Sigmoid colon (tissue), 7 donors: ENCODE measurements at places on chromosomes 4 and X.

- no peak for DNase-seq
Measured at GRCh38 chr4:127698789-127699200, 31.4 kb upstream of the SLC25A31 start.

DNA sequence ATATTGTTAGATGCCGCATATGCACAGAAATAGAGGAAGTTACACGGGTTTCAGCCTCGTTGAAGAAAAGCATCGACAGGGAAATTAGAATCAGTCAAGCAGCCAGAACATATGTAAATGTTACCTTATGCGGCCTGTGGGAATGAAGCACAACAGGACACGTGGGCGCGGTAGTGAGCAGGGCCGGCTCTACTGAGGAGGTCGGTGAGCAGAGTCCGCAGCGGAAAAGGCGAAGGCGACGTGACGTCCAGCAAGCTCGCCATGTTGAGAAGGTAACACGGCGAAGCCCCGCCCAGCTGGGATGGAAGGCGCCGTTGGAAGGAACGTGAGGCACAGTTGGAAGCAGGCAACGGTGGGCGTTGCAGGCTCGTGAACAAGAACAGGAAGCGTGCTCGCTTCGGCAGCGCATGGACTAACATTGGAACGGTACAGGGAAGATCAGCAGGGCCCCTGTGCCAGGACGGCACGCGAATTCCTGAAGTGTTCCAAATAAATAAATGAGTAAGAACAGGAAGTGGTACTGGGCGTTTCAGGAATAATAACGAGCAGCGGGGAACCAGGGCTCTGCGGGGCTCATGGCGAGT lies 54.6 kb downstream of the MTNR1A start:
- no peak for DNase-seq

- DNase-seq, result peak; percentile 87
Measured at GRCh38 chr4:156970501-156971164, 966 bp downstream of the PDGFC start.

GRCh38 chr4:85078016-85078415 lies 111.5 kb upstream of the WDFY3 start:
- DNase-seq, result no peak

DNA sequence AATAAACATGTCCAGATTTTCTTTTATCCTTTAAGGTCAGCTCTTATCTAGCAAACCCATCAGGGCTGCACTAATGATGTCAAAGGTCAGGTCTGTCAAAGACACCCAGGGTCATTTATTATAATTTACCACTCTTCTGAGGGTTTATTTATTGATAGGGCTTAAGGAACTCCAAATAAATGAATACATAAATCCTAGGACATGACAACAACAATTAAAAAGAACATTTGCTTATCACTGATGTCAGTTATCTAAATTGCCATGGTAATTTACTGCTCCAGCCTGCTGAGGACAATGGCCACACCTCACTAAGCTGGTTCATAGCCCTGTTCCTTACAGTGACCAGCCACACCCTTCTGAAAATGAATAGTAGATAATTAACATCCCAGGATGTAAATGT lies 317.1 kb downstream of the UNC5C start:
- DNase-seq, result no peak

- no peak for DNase-seq
Measured at GRCh38 chr4:63211375-63211774, 1197.9 kb downstream of the TECRL start.

DNA sequence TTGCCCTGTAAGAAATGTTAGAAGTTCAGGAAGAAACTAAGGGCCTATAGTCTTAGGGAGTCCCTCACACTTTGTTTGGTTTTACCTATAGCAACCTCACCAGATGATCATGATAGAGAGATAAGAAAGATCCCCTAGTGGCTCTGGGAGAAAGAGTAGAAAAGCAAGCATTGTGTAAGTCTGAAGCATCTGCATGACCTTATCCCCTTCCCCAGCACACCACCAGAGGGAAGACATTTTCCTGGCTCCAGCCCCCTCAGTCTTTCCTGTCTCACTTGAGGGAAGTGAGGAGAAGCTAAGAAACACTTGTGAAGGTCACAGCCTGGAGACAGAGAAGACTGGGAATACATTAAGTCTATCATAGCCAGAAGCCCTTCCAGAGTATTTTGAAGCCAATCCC lies 154.0 kb downstream of the EVC2 start:
- no peak for DNase-seq

DNA sequence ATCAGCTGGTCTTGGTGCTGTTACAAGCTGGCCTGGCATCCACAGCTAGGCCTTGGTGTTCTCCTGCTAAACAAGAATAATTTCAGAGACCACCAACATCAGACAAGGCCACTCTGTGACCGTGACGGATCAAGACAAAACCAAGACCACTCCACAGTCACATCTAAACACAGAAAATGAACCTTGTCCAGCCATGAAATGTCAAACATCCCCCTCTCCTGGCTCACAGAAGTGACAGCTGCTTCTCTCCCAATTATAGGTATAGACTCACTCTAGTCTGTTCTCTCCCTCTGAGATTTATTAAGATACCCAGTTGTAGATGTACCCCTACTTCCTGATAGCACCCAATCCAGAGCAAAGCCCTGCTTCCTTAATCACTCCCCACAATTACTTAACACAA lies 40.4 kb downstream of the EFHC2 start:
- no peak for DNase-seq

DNA sequence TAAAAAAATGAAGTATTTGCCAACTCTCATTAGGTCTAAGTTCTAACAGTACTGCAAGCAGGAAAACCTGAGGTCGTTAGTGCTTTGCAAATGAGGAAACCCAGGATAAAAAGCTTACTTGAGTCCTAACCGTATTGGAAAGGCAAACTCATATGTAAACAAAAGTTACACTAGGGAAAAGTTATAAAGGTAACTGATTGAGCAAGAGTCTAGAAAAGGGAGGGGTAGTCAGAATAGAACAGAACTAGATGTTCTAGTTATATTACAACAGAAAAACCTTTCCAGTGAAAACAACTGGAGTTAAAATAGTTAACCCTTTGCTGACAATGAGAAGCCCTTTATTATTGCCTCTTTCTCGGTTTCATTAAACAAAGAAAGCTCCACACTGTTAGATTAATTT lies 66.4 kb upstream of the MAOA start:
- no peak for DNase-seq

DNA sequence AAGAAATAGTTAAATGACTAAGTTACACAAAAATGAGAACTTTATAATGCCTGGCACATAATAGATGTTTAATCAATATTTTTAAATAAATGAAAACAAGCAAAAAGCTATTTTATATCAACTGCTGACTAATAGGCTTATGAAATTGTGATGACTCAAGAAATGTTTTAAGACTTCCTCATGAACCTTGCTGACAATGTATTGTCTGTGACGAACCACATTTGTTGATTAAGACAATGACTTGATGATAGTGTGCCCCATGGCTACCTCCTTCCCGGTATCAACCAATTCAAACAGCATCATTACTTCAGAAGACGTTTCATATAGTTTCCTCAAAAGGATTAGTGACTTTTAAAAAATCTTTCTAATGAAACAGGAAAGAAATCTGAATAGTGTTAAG lies 7.9 kb downstream of the CXCL6 start:
- no peak for DNase-seq

- DNase-seq, result no peak
Measured at GRCh38 chr4:80101071-80101791, 28.2 kb upstream of the ANTXR2 start.

- no peak for DNase-seq
Measured at GRCh38 chrX:124548571-124548970, 202.2 kb downstream of the SH2D1A start.

- DNase-seq, result no peak
Measured at GRCh38 chr4:158891256-158891655, 122.4 kb downstream of the FNIP2 start.

- DNase-seq, result no peak
Measured at GRCh38 chrX:50068285-50068563, 132.6 kb downstream of the AKAP4 start.

- no peak for DNase-seq
Measured at GRCh38 chr4:174611792-174612191, 89.5 kb upstream of the HPGD start.

DNA sequence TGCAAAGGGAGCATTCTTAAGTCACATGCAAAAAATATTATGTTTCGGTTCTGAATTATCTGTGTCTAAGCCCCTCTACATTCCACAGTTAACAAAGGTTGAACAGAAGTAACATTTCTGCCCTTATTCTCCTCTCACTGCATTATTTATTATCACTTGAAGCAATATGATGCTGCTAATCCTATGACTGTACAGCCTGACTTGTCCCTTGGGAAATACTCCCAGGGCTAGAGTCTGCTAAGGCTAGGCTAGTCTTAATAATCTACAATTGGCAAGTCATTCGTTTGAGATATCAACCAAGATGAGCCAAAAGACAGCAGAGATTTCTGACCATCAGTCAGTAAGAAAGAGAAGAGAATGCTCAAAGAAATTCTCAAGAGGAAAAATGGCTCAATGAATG lies 226.9 kb upstream of the HCCS start:
- DNase-seq, result no peak

DNA sequence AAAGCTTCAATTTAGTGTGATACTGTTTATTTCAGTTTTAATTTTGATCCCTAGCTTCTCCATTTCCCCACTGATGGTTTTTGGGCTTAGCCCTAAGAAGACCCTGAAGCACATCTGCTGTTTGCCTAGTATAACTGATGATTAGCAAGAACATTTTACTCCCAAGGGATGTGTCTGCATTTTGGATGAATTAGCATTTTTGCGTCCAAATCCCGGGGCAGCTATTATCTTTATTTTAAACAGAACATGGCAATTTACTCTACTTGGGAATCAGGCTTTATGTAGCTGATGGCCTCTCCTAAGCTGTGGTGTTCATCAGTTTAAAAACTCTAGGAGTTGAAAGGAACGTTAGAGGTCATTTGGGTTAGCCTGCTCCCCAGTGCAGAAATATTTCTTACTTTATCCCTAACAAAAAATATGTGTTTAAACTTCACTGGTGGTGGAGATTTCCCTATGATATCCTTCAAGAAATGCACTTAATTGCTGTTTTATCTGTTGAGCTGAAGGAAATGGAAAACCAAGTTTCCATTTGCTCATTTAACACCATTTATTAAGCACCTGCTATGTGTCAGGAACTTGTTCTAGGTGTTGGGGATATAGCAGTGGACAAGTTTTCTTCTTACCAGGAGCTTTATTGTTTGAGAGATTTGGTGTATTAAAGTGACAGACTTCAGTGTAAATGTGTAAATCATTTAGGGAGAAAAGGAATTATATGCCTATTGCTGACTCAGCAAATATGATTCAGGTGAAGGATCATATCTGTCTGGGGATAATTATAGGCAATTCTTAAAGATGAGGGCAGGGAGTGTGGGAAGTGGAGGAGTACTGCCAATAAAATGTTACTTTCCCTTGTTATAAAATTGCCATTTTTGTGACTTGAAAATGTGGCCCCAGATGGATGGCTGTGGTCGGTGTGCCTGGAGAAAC lies 3.4 kb downstream of the SEPTIN11 start:
- DNase-seq, result no peak

- DNase-seq, result no peak
Measured at GRCh38 chrX:50827996-50828395, 14.0 kb upstream of the SHROOM4 start.

DNA sequence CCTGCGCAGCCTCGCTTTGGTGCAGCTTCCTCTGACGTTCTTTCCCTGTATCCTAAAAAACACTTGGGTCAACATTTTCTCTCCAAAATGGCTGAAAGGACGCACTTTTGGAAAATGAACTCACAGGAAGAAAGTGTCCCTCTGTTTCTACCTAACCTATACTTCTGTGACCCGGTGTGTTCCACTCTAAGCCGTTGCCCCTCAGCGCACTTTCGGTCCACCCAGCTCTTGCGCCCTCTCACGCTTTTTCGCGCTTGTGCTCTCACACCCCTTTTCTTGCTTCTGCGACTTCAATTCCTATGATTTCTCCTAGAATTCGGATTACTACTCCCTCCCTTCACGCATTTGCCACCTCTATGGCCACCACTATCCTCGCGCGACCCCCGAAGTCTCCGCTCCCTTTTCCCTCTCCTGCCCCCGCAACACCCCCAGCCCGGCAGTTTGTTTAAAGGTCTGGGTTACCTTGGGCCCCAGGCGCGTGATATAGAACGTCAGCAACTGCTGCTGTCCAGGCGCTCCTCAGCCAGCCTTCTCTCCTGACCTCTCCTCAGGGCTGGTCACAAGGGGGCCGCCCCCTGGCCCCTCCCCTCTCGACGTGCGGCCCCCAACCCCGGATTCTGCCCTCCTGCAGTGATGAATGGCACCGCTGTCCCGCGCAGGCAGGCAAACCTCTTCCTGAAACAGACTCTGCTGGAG lies at the start of gene USP51:
USP51 (minus strand) TSS at position 535 of the 696 bp plus-strand sequence. CDS start 909 bp downstream, outside the sequence.
- peak; percentile 82 for DNase-seq

- DNase-seq, result no peak
Measured at GRCh38 chr4:8370106-8370787, 70.3 kb downstream of the ACOX3 start.

GRCh38 chr4:106717091-106717490 lies 319.0 kb downstream of the DKK2 start:
- DNase-seq, result no peak

DNA sequence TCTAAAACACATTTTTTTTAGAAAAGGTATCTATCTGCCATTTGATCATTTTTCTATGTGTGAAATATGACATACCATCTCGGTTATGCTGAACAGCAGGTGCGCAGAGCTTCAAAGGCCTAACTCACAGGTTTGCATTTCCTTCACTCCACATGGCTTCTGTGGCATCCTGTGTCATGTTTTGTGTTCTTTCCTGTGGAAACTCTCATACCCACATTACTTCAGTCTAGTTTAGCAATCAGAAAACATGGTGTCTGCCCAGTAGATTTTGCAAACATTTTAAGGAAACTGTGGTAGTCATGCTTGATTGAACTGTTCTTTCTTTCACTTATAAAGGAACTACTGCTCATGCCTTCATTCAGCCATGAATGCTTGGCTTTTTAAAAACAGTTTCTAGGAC lies 11.3 kb upstream of the ARAP2 start:
- DNase-seq, result no peak

GRCh38 chr4:8289151-8289750 lies 19.7 kb downstream of the HTRA3 start:
- peak; percentile 56 for DNase-seq

- peak; percentile 91 for DNase-seq
Measured at GRCh38 chr4:7103607-7104365, 35.9 kb upstream of the GRPEL1 start.

DNA sequence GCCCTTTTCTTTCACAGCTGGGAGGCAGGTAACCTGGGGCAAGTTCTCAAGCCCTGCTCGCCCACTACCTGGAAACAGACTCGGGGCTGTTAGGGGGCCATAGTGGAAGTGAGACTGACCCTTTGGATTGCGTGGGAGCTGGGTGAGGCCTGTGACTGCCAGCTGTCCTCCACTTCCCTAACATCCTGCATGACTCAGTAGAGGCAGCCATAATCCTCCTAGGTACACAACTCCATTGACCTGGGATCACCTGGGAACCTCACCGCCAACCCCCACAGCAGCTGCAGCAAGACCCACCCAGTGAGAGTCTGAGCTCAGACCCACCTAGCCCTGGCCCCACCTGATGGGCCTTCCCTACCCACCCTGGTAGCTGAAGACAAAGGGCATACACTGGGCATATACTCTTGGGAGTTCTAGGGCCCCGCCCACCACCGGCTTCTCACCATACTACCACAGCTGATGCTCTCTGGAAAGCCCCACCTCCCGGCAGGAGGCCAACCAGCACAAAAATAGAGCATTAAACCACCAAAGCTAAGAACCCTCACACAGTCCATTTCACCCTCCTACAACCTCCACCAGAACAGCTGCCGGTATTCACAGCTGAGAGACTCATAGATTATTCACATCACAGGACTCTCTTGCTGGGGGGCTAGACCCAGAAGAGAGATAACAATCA lies 61.1 kb upstream of the DCTD start:
- no peak for DNase-seq

- DNase-seq, result no peak
Measured at GRCh38 chr4:162408309-162408708, 244.5 kb upstream of the FSTL5 start.

GRCh38 chr4:99572527-99573240 lies 1.9 kb upstream of the MTTP start:
- no peak for DNase-seq
